ENCODE measurements at places on chromosomes 5 and 9. TPM values are rescaled to one million over a fixed set of nuclear protein-coding genes. Genes with fewer than 3 reads are reported as not detected.
A peak's percentile ranks its signal among the peaks of the same experiment; 100 is the strongest.

DNA sequence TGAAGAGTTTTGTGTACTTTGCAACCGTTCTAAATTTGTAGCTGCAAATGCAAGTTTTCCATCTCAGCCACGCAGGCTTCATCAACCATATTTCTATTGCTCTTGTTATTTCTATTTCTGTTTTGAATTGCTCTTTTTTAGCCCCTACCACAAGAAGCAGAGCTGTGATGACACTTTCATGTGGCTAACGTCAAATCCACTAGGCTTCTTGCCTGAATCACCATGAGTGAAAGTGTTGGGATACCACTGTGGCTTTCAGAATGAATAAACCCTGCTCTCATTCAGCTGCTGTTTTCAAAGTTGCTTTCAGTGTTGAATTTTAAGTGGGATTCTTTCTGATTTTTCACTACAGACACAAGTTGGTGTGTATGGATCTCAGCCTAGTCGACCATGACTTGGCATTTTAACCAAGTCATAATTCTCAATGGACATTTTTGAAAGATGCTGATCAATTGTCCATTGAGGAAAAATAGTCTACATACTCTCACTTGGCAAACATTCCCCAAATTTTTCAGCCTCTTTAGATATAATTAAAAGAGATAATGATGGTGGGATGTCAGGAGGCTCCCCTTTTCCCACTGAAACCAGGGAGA, 41.0 kb upstream of the MTAP start:
- no peak overlapping the region for H3K4me3 ChIP-seq
- no peaks in the 10 kb centered on the region for H3K27me3 ChIP-seq
- no peaks in the 10 kb centered on the region for H3K4me1 ChIP-seq
- no peaks in the 10 kb centered on the region for H3K36me3 ChIP-seq
- no peak overlapping the region for H3K27ac ChIP-seq
- DNase-seq = no peak

DNA sequence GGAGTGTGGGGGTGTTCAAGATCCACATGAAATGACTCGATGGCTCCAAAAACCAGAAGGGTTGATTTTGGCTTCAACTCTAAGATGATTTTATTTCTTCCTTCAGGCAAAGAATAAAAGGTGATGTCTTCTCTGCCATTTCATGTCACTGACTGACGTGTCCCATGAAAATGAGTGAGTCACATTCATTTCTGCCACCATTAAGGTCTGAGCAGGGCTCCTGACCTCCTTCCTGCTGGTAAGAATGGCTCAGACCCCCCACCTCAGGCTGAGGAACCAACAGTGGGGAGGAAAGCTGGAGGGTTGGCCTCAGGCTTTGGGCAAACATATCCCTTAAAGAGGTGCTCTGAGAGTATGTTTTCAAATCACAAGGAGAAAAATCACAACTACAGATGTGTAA, 53.9 kb upstream of the ZNF354A start:
- no peaks in the 10 kb centered on the region for H3K4me1 ChIP-seq
- H3K4me3 ChIP-seq = no peak overlapping the region
- no peaks in the 10 kb centered on the region for H3K27me3 ChIP-seq
- H3K27ac ChIP-seq = no peak overlapping the region
- no peaks in the 10 kb centered on the region for H3K36me3 ChIP-seq
- no peak for DNase-seq

- no peak overlapping the region for H3K4me3 ChIP-seq
- no peak for DNase-seq
- H3K27ac ChIP-seq = no peak overlapping the region
- H3K27me3 ChIP-seq = no peaks in the 10 kb centered on the region
Measured at GRCh38 chr9:21688108-21689102, 114.0 kb upstream of the MTAP start.

- H3K4me3 ChIP-seq = peak overlapping the region; percentile 95
- DNase-seq = peak; percentile 50
- peaks cover 29% of the 10 kb centered on the region for H3K4me1 ChIP-seq
- peaks cover 36% of the 10 kb centered on the region for H3K36me3 ChIP-seq
- H3K27ac ChIP-seq = no peak overlapping the region
- H3K27me3 ChIP-seq = no peaks in the 10 kb centered on the region
Measured at GRCh38 chr5:73565969-73566547, 515 bp downstream of the UTP15 start.

DNA sequence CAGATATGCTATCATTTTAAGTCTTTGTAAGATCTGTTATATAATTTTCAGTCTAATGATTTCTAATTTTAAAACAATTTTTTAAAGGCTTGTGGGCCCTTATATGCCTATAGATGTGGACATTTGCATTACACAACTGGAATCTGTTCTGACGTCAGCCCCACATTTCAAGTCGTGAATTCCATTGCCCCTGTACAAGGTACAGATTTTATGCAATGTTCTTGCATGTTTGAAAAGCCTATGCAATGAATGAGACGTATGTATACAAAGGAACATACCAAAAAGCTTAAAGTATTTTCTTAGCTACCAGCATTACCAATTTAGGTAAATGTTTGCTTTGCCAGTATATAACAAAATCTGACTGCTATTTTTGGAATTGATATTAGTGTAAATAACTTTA, 77.2 kb downstream of the ITGA1 start:
- H3K27me3 ChIP-seq = no peaks in the 10 kb centered on the region
- H3K4me3 ChIP-seq = no peak overlapping the region
- no peak overlapping the region for H3K27ac ChIP-seq
- no peaks in the 10 kb centered on the region for H3K36me3 ChIP-seq
- no peaks in the 10 kb centered on the region for H3K4me1 ChIP-seq

GRCh38 chr5:96709152-96709821, 47.1 kb downstream of the CAST start:
- no peaks in the 10 kb centered on the region for H3K36me3 ChIP-seq
- no peak overlapping the region for H3K4me3 ChIP-seq
- DNase-seq = no peak
- H3K27me3 ChIP-seq = no peaks in the 10 kb centered on the region
- H3K4me1 ChIP-seq = peaks cover 29% of the 10 kb centered on the region
- no peak overlapping the region for H3K27ac ChIP-seq

The ENG gene
- total RNA-seq = not detected

- no peaks in the 10 kb centered on the region for H3K27me3 ChIP-seq
- no peak for DNase-seq
- H3K4me1 ChIP-seq = no peaks in the 10 kb centered on the region
- H3K27ac ChIP-seq = no peak overlapping the region
Measured at GRCh38 chr5:95382801-95383200, 8.4 kb upstream of the FAM81B start.

GRCh38 chr5:24530906-24531305, 113.9 kb downstream of the CDH10 start:
- DNase-seq = no peak
- no peaks in the 10 kb centered on the region for H3K36me3 ChIP-seq
- H3K27ac ChIP-seq = no peak overlapping the region
- no peaks in the 10 kb centered on the region for H3K4me1 ChIP-seq

GRCh38 chr5:157497875-157498611, 38.0 kb downstream of the NIPAL4 start:
- no peak overlapping the region for H3K27ac ChIP-seq
- no peak overlapping the region for H3K4me3 ChIP-seq
- no peak for DNase-seq
- no peaks in the 10 kb centered on the region for H3K36me3 ChIP-seq
- H3K4me1 ChIP-seq = peaks cover 21% of the 10 kb centered on the region

The FOXD4L5 gene
- not detected for total RNA-seq

The CAPSL gene
- total RNA-seq = not detected

Measured in Karpas-422 (cell line).